Mesenchymal stem cell (in vitro differentiated cells and primary cell): ENCODE measurements at places on chromosomes 13 and 19.

- no peak for DNase-seq
Measured at GRCh38 chr13:83878691-83879430, 3.4 kb downstream of the SLITRK1 start.

GRCh38 chr19:44741841-44742329, 6.6 kb upstream of the BCL3 start:
- DNase-seq = peak; percentile 100

DNA sequence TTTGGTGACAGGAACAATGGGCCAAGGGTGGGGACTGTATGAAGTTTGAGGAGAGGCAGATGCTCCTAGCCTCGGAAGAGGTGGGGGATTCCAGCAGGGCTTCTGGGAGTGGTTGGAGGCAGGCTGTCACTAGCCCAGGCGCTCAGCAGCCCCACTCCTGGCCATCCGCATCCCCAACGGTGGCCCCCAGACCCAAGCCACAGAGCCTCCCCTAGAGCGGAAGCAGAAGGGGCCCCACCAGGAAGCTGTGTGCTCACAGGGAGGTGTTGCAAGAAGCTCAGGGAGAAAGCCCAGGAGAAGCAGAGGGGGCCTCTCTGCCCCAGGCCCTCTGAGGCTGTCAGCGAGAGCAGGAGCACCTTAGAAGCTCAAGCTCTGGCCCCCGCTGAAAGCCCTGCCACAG, 8.3 kb downstream of the PRAM1 start:
- DNase-seq = peak; percentile 18

DNA sequence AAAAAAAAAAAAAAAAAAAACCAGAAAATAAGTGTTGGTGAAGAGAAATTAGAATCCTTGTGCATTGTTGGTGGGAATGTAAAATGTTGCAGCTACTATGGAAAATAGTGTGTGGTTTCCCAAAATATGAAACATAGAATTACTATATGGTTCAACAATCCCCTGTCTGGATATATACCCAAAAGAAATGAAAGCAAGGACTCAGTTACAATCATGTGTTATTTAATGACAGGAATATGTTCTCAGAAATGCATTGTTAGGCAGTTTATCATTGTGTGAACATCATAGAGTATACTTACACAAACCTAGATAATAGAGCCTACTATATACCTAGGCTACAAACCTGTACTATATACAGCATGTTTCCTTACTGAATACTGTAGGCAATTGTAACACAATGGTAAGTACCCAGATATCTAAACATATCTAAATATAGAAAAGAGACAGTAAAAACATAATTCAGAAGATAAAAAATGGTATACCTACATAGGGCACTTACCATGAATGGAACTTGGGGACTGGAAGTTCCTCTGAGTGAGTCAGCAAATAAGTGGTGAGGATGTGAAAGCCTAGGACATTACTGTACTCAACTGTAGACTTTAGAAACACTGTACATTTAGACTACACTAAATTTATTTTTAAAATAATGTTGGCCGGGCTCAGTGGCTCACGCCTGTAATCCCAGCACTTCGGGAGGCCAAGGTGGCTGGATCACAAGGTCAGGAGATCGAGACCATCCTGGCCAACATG, 25.7 kb upstream of the SLC7A1 start:
- peak; percentile 17 for DNase-seq

- peak; percentile 29 for DNase-seq
Measured at GRCh38 chr19:49555600-49556411, 24.6 kb downstream of the NOSIP start.

GRCh38 chr13:65302691-65303090, 1927.4 kb downstream of the PCDH9 start:
- no peak for DNase-seq

- peak; percentile 70 for DNase-seq
Measured at GRCh38 chr13:94352057-94352456, 127.4 kb downstream of the DCT start.

DNA sequence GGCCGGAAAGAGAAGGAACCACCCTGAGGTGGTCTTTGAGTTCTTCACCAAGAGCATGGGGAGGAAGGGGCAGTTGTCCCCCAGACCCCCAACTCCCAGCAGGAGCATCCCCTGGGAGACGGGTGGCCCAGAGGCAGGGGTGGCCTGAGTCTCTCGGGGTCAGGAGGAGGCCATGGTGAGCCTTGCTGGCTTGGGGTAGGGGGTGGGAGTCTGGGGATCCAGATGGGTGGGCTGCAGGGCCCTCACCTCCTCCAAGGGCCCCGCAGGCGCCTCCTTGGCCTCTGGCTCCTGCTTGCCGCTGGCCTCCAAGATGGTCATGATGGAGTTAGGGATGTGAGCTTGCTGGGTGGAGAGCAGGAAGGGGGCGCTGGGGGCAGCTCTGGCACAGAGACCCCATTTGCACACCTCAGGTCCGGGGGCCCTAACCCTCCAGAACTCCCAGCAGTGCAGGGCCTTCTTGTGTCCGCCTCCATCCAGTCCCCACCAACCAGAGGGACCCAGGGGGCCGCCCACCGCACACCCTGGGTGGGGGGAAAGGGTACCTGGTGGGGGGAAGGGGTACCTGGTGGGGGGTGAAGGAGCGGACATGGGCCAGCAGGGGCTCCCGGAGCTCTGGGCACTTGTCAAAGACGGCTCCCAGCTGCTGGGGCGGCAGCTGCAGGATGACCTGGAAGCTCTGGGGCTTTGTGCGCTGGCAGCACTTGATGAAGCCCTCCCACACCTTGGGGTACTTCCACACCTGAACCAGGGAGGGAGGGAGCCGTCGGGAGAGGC, 1.3 kb upstream of the RSPH6A start:
- DNase-seq = no peak

DNA sequence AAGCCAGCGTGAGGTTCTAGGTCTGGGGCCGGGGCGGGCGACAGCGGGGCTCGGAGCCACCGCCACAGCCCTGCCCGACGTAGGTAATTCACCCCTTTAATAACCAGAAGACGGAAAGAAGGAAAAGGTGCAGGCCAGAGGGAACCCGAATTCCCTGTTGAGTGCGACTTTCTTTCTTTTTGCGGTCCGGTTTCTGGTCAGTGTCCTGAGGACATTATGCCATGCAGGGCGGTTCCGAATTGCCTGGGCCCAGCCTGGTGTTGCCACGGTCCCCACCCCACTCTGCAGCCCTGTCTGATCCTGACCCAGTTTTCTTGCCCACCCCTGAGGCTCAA, 18.4 kb upstream of the TFDP1 start:
- DNase-seq = no peak

- DNase-seq = no peak
Measured at GRCh38 chr19:20414120-20414519, 151.5 kb downstream of the ZNF737 start.

GRCh38 chr13:91158017-91158395, 189.5 kb upstream of the MIR17HG start:
- DNase-seq = no peak

DNA sequence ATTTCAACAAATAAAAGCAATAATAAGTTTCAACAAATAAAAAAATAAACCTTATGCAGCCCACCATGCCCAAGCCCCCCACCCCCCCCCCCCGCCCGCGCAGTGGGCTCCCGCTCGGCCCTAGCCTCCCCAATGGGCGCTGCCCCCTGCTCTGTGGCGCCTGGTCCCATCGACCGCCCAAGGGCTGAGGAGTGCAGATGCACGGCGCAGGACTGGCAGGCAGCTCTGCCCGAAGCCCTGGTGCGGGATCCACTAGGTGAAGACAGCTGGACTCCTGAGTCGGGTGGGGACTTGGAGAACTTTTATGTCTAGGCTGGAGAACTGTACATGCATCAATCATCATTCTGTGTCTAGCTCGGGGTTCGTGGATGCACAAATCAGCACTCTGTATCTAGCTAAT, 779.6 kb downstream of the DACH1 start:
- DNase-seq = no peak

- peak; percentile 20 for DNase-seq
Measured at GRCh38 chr13:76210262-76210661, 574.1 kb downstream of the LMO7 start.

- no peak for DNase-seq
Measured at GRCh38 chr19:46609511-46610412, 8.6 kb downstream of the CALM3 start.

DNA sequence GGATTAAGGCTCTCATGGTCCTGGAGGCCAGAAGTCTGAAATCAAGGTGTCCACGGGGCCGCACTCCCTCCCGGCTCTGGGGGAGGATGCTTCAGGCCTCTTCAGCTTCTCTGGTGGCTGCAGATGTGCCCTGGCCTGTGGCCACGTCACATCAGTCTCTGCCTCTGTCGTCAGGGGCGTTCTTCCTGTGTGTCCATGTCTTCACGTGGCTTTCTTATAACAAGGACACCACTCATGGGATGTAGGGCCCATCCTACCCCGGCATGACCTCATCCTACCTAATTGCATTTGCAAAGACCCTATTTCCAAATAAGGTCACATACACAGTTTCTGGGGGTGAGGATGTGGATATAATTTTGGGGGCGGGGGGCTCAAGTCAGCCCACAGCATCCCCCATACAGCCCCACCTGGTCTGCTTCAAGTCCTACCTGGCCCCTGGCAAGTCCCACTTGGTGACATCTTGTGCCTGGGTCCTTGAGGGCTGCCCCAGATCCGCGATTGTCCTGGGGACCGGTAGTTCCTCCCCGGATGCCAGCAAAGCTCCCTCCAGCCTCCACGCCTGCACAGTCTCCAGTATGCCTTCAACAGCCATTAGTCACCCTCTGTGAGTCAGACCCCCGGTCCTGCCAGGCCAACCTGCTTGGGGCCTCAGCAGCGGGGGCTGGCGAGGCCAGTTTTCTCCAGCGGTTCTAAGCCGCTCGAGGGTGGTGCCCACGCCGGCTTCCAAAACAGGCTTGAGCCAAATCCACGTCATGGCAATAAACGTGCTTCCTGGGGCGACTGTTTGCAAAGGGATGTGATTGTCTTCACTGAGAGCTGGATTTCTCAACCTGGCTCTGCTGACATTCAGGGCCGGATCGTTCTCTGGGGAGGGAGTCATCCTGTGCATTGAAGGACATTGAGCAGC, 32.2 kb downstream of the MYO9B start:
- peak; percentile 98 for DNase-seq

DNA sequence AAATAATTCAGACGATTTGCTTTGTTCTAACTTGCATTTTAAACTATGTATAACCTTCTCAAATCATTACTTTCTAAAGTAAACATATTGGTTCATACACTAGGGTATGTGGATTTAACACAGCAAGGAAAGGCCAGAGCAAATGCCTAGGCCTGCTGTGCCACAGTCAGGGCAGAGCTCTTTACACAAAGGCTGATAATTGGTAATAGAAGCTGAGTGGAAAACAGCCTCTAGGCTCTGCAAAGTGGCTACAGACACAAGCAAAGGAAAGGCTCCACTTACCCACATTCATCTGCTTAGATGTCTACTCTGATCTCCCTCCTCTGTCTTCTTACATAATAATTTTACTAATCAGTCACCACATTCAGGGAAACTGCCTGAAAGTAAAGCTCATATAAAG, 382.9 kb downstream of the OLFM4 start:
- no peak for DNase-seq

GRCh38 chr13:94210816-94211215, 268.7 kb downstream of the DCT start:
- no peak for DNase-seq

DNA sequence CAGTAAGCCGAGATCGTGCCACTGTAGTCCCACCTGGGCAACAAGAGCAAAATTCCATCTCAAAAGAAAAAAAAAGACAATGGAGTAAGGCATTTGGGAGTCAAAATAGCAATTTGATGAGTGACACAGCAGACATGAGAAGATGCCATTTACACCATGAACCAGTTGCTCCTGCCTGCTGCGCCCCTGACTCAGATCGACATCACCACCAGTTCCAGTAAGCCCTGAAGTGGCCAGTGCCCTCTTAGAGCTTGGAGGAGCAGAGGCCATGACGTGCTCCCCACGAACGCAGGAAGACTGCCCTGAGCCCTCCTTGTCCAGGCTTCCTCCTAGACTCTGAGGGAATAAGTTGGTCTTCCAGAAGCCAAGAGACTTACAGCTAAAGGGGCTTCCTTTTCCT, 339.2 kb downstream of the MYO16 start:
- no peak for DNase-seq

- DNase-seq = no peak
Measured at GRCh38 chr19:9362905-9363304, at the start of gene ZNF177. TSS of gene ZNF177 (plus strand) at chr19:9363013. CDS start at chr19:9378312, 15,299 bp downstream.

DNA sequence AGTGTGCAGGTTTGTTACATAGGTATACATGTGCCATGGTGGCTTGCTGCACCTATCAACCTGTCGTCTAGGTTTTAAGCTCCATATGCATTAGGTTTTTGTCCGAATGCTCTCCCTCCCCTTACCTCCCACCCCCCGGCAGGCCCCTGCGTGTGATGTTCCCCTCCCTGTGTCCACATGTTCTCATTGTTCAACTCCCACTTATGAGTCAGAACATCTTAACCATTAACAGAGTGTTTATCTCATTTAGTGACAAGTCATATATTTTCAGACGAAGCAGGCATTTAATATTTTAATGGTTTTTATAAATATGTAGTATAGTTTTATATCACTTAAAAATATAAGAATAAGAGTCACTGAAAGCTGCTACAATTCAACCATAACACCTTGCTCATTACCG, 780.5 kb upstream of the ARGLU1 start:
- DNase-seq = peak; percentile 71
